ENCODE measurements at places on chromosomes 3 and 15.

DNA sequence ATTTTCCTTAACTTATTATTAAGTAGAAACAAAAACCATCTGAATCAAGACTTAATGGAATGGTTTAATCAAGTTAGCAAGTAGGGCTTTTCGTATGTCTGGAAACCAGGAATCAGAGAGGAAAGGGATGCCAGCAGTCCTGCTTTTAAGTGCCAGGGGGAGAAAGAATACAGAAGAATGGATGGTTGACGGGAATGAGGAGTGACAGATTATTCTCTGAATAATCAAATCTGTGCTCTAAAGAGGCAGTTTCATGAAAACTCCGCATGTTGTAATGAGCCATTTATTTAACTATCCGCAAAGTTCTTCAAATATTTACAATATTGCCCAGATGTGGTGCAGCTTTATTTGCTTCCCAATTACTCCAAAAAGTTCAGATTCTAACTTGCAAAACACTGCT is 103.0 kb downstream of the CTNNB1 start:
- no peak for DNase-seq

GRCh38 chr3:153290268-153291015 is 128.4 kb downstream of the RAP2B start:
- DNase-seq = no peak

DNA sequence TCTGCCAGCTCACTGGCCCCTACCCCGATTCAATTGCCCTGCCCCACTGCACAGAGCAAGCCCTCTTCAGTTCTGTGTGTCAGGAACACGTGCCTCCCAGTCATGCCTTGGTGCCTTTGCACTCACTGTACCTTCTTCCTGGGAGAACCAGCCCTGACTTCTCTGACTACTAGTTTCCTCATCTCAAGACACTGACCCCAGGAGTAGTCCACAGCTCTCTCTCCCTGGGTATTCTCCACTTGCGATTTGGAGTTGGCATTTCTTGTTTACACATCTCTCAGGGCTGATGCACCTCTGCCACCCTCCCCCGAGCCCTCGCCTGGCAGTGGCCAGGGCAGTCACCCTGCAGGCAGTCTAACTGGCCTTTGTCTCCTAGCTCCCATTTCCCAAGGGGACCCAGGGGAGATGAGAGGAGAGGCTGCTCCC is 5.7 kb downstream of the CISH start:
- no peak for DNase-seq

GRCh38 chr3:8482960-8483665 is 18.5 kb upstream of the LMCD1 start:
- DNase-seq = no peak

DNA sequence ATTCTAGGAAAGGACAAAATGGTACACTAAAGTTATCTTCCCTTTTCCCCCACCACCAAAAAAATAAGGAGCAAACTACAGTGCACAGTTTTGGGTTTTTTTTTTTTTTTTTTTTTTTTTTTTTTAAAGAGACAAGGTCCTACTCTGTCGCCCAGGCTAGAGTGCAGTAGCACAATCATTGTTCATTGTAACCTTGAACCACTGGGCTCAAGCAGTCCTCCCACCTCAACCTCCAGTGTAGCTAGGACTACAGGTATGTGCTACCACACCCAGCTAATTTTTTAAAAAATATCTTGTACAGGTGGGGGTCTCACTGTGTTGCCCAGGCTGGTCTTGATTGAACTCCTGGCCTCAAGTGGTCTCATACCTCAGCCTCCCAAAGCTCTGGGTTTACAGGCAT is 14.9 kb downstream of the SETD5 start:
- no peak for DNase-seq

GRCh38 chr3:13106308-13107001 is 33.2 kb upstream of the IQSEC1 start:
- DNase-seq = no peak

DNA sequence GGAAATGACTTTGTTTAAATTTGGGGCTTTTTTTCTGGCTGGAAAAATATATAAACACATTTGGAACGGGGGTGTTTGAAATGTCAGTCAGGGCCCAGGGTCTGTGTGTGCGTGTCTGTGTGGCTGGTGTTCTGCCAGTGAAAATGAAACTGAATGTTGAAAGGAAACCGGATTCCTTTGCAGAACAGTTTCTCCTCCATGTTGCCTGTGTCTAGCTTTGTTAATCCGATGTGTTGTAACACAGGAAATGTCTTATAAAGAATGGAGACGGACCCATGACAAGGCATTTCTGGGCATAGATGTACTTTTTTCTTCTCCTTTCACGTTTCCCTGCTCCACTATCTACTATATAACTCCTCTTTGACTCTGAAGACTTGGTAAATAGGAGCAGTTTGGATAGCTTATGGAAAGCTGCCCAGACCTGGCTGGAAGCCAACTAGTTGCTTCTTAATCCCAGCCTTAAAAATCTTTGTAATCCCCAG is 2.8 kb downstream of the SQOR start:
- peak; percentile 32 for DNase-seq

All from activated CD4-positive, alpha-beta T cell treated with anti-CD3 and anti-CD28 coated beads, Interleukin-2, amount 50 U/mL, for 4 hours (primary cell).